ENCODE measurements at places on chromosomes 4 and X.
A peak's percentile ranks its signal among the peaks of the same experiment; 100 is the strongest.

DNA sequence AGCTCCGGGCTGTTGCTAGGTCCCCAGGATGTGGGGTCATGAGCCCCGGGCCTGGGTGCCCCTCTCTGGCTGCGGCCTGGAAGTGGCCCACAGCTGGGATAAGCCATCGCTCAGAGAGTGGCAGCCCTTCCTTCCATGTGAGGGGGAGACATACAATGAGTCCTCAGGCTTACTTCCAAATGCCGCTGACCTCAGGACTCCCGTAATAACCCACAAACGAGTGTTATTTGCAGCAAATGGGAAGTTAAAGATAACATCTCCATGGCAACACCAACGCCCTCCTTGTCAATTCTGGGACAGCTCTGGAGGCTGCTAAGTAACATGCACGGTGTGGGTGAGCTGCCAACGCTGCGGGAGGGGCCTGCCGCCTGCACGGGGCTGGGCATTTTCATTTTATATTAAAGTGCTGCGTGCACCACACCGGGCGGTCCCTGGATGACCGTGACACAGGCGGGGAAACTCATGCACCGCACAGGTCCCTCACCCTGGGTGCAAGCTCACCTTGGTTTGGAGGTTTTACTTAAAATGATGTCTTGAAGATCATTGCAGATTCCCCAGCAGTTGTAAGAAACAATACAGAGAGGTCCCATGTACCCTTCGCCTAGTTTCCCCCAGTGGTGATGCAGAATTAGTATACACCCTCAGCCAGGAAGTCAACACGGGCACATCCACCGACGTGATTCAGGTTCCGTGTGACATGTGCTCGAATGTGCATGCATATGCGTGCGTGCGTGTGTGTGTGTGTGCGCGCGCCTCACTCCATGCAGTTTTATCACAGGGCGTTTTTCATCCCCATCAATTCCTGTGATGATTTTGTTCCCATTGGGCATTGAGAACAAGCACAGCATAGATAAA lies 79.4 kb downstream of the ABLIM2 start:
- no peak for DNase-seq

- no peak for DNase-seq
Observed at GRCh38 chr4:55721651-55722050, 85.6 kb upstream of the NMU start.

- no peak for DNase-seq
Observed at GRCh38 chr4:148780426-148781005, 338.3 kb upstream of the NR3C2 start.

- DNase-seq: peak; percentile 4
Observed at GRCh38 chrX:65821721-65822496, 154.5 kb downstream of the MSN start.

GRCh38 chrX:151974336-151975227 lies at the start of gene GABRE:
Gene GABRE (minus strand): TSS chrX:151974676. CDS start chrX:151974625, 51 bp downstream.
- no peak for DNase-seq

GRCh38 chr4:6093671-6094070 lies 75.4 kb upstream of the C4orf50 start:
- no peak for DNase-seq

DNA sequence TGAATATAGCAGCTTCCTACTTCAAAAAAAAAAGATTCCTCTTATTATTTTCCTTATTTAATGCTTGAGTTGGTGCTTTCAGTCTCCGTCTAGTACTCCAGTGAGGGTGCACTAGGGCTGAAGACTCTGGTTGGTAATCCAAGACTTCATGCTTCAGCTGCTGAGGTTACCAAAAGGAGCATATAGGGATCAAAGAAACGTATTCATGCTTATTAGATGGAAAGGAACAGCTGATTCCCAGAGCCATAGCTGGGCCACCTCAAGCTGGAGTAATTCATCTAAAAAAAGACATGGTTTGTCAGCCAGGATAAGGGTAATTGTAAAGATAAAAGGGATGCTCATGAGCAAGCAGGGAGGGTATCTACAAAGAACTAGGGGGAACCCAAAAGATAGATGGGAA lies 131.7 kb upstream of the FAM47B start:
- no peak for DNase-seq

DNA sequence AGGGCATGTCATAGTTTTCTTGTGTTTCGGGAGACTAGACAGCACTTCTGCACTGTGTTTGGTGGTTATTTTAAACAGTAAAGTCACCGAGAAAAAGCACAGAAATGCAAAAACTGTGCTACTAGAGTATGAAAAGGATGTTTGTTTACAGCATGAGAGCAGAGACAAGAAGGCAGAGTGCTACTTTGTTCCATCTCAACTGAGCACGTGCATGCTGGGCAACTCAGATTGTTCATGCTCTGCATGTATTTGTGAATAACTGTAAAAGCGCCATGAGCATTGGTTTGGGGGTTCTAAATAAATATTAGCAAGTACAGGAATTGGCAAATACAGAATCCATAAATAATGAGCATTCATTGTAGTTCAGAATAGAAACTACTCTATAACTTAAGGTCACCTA lies 7.4 kb downstream of the EVC start:
- no peak for DNase-seq

GRCh38 chr4:56535915-56536314 lies 30.3 kb downstream of the ARL9 start:
- no peak for DNase-seq

GRCh38 chr4:6195602-6196319 lies 4.6 kb downstream of the JAKMIP1 start:
- no peak for DNase-seq

DNA sequence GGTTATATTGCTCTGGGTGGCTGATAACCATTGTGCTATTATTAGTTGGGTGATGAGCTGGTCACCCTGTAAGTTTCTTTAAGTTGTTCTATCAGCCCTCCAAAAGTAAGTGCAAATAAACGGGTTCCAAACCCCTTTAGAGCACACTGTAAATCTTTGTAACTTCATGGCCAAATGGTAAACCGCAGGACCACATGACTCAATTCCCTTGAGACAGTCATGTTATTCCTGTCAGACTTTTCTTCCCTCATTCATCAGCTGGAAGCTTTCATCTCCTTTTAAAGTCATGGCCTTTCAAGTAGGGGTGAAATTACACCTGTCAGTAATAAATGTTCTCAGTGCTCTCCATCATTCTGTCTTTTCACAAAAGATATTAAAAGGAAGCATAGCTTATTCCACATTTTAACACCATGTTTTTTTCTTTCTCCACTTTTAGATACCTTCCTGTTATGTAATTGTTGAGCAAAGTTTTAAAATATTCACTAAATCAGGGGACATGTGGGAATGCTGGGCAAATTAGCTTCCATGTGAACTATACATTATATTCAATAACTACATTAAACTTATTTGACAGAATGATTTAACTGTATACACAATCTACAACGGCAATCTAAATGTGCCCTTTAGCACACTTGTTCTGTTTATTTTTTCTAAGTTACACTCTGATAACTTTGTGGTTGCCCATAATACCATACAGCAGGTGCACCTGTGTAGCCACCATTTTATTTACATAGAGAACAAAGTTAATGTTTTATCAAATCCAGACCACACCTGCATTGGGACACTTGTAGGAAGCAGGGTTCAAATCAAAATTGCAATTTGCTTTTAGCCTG lies 275.5 kb downstream of the CFAP299 start:
- no peak for DNase-seq

DNA sequence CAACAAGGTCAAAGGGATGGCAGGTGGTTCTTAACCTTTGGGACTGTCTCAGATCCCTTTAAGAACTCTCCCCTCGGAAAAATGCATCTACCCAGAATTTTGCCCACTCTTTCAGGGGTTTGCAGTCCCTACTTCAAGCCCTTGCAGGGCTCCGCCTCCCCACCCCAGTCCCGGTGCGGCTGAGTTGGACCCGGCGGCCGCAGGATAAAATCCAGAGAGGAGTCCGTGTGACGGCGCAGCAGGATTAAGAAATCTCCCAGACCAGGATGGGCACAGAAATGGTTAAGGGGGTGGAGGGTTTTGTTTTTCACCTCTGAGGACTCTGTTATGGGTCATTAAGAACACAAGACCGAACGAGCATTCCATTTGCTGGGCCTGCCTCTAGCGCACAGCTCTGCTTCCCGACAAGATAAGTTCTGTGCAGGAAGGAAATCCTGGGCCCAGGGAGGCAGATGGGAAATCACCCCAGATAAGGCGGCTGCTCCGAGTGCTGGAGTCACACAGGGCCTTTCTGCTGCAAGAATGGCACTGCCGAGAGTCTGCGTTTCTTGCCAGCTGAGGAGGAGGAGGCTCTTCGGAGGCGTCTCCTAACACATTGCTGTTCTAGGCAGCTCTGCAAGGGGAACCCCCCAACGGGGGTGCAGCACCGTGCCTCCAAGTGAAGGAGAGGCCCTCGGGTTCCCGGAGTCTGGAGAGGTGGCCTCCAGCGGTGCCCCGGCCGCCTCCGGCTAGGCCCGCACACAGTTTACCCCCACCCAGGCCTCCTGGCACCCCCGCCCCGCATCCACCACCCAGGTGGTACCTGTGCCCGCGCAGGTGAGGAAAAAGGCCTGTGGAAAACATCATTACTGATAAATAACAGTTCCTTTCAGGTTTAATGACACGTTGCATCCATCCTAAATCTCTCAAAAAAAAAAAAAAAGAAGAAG lies 277.6 kb downstream of the BCOR start:
- no peak for DNase-seq

DNA sequence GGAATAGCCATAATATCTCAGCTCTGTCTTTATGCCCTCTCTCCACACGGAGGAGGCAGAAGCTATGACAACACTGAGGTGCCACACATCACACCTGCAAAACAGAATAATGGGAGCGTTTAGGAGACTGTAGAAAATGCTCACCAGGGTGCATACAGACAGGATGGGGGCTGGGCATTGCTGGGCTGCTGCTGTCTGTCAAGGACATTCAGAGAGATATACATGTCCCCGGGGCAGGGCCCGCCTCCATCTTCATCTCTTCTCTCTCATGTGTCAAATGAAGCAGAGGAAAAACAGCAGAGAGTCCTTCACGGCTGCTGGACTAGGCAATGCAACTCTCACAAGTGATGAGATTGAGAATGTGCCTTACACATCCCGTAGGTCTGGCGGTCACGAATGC lies 65.3 kb upstream of the DHRSX start:
- DNase-seq: no peak

GRCh38 chrX:108666101-108666500 lies 70.3 kb downstream of the IRS4 start:
- DNase-seq: no peak

DNA sequence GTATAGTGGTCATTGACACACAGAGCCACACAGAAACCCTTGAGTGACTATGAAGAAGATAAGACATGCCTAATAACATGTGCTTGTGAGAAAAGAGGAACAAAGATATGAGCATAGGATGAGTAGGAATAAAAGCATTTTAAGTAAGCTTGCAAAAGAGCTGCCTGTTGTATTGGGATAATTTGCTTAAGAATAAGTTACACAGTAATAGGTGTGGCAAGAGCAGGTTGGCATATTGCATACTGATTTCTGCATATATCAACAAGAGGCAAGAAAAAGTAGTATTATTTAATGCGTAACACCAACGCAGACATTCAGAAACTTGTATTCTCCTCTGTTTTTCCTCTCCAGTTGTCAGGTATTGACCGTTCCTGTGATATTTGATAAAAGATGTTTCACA lies 111.5 kb upstream of the UGT8 start:
- no peak for DNase-seq

Data from activated T-cell treated with anti-CD3 and anti-CD28 coated beads for 4 hours (primary cell).